ENCODE measurements at places on chromosomes 13 and 19.

- DNase-seq, result no peak
Observed at GRCh38 chr19:39126312-39127187, 964 bp downstream of the PAK4 start.

GRCh38 chr19:8585894-8586750, 8.9 kb upstream of the MYO1F start:
- DNase-seq, result peak; percentile 40

GRCh38 chr19:10091895-10092641, 6.0 kb downstream of the SHFL start:
- no peak for DNase-seq

GRCh38 chr19:23946569-23946968, 31.9 kb downstream of the ZNF726 start:
- no peak for DNase-seq

GRCh38 chr19:16861011-16861410, 27.8 kb upstream of the F2RL3 start:
- no peak for DNase-seq

- no peak for DNase-seq
Observed at GRCh38 chr13:113449693-113450347, 3.5 kb downstream of the ADPRHL1 start.

- no peak for DNase-seq
Observed at GRCh38 chr13:26996965-26997752, 174.5 kb downstream of the USP12 start.

- no peak for DNase-seq
Observed at GRCh38 chr19:40407714-40408597, 5.2 kb downstream of the PRX start.

GRCh38 chr13:111256946-111257345, 63.5 kb upstream of the TEX29 start:
- DNase-seq, result no peak

GRCh38 chr19:41350735-41351338, 2.9 kb downstream of the TGFB1 start:
- no peak for DNase-seq

Measured in stimulated activated CD8-positive, alpha-beta memory T cell treated with anti-CD3 and anti-CD28 coated beads, Interleukin-4, amount 100 ng/mL, for 1 hour (primary cell).